ENCODE measurements at places on chromosomes 13 and 19.

- DNase-seq, result no peak
Measured at GRCh38 chr13:109158383-109158782, 529.0 kb downstream of the MYO16 start.

DNA sequence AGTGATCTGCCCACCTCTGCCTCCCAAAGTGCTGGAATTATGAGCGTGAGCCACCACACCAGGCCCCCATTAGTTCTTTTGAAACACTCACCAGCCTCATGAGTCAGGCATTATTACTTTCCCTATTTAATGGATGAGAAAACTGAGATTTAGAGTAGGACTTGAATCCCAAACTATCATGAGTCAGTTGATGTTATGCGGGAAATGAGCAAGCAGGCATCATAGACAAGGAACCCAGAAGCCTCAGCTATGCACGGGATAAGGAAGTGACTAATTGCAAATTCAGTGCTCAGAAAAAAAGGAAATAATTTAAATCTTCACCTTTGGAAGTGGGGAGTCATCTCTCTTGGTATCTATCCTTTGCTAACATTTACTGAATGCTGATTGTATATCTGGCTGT, 217.5 kb downstream of the ABCC4 start:
- peak; percentile 92 for DNase-seq

DNA sequence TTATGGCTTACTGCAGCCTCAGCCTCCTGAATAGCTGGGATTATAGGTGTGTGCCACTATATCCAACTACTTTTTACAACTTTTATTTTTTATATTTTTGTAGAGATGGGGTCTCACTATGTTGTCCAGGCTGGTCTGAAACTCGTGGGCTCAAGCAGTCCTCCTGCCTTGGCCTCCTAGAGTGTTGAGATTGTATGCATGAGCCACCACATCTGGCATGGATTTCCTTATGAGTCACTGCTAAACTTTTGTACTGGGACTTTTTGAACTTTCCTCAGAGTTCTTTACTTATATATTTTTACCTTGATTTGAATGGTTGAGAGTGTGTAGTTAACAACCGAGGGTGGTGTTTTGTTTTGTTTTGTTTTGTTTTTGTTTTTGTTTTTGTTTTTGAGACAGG, 33.4 kb downstream of the DNAJC3 start:
- DNase-seq, result peak; percentile 94

GRCh38 chr13:36673838-36674326, at the start of gene SERTM1:
Gene SERTM1 (plus strand): TSS chr13:36674020. CDS start chr13:36695079, 21,059 bp downstream.
- DNase-seq, result peak; percentile 30

GRCh38 chr13:70375718-70376117, 267.5 kb upstream of the KLHL1 start:
- DNase-seq, result no peak

DNA sequence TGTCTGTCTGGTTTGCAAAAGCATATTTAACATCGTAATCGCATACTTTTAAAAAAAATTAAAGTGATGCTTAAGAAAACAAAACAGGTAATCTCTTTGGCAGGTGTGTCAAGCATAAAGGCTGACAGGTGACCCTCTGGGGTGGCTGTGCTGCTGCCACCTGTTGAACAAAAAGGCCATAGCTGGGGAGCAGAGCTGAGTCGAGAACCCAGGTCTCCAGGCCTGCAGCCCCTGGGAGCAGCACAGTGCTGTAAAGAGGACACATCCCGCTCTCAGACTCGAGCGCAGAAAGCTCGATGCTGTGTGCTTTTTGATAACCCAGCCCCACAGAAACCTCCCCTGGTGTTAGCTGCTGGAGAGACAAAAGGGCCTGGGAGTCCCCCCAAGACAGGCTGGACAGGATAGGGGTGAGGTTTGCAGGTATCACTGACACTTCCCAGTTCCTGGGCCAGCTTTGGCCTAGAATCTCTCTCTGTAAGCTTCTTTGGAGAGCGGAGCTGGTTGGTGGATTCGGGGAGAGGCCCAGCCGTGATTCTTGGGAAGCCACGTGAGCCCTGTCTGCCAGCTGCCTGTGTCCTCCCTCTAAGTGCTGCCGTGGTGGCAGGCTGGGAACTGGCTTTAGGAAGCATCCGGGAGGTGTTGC, 66.9 kb downstream of the C13orf42 start:
- DNase-seq, result no peak

DNA sequence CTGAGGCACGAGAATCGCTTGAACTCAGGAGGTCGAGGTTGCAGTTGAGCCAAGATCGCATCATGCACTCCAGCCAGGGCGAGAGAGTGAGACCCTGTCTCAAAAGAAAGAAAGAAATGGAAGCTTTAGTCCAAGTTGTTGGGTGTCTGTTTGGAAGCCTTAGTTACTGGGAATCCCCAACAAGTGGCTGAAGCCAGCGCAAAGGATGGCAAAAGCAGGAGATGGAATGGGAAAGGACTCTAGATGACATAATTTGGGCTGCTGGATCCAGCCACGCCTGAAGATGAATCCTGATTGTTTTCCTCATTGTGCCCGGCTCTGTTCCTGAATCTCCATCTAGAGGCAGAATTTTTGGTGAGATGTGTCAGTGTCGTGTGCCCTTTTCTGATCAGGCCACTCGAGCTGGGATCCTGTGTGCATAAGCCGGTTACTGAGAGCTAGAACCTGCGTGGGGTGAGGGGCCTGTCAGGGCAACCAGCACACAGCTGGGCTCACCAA, 18.1 kb downstream of the CEBPA start:
- no peak for DNase-seq

GRCh38 chr19:38015761-38016160, 108.8 kb downstream of the SIPA1L3 start:
- DNase-seq, result no peak

DNA sequence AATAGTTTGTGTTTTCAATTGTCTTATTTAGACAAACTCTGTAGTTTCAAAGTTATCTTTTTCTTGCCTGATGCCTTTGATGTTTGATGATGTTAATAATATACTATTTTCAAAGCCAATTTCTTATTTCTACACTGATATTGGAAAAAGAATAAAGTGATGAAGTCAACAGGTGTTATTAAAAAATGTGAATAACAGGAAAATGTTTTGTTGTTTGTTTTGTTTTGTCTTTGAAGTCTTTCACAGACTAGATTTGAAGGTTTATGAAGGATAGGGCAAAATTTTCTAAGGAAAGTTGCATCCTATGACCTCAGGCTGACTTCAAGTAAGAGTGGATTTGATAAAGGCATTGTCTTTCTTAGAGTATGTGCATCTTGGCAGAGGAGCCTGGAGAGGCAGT, 31.2 kb downstream of the ZNF790 start:
- DNase-seq, result no peak

All from fibroblast of mammary gland (primary cell).